SK-N-DZ (cell line): ENCODE measurements at places on chromosomes 4 and X.

- DNase-seq, result no peak
Measured at GRCh38 chr4:140944199-140944515, 188.0 kb upstream of the TBC1D9 start.

DNA sequence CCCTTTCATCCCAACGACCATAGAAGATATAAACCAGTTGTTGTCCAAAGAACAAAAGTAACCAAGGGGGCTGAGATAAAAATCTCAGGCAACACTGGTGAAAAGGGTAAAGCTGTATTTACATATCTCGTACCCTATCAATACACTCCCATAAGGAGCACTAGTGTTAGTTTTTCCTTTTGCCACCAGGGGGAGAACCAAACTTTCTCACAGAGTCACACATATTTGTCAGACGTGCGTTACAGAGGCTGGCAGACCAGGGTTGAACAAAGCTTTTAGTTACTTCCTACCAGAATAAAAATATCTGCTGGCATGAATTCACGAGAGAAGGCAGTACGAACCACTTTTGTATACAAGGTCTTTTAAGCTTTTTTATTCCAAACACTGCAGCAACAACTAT, 88.3 kb downstream of the AMELX start:
- peak; percentile 43 for DNase-seq

GRCh38 chrX:7378406-7378805, 230.5 kb upstream of the PUDP start:
- DNase-seq, result no peak

- DNase-seq, result no peak
Measured at GRCh38 chr4:7280926-7281690, 88.8 kb downstream of the SORCS2 start.
